Kasumi-1 (cell line): ENCODE measurements at places on chromosomes 12 and 14.

- DNase-seq, result no peak
Measured at GRCh38 chr14:68622856-68623255, 170.0 kb downstream of the ZFP36L1 start.

GRCh38 chr12:88703790-88704189 lies 123.5 kb upstream of the KITLG start:
- DNase-seq, result no peak

DNA sequence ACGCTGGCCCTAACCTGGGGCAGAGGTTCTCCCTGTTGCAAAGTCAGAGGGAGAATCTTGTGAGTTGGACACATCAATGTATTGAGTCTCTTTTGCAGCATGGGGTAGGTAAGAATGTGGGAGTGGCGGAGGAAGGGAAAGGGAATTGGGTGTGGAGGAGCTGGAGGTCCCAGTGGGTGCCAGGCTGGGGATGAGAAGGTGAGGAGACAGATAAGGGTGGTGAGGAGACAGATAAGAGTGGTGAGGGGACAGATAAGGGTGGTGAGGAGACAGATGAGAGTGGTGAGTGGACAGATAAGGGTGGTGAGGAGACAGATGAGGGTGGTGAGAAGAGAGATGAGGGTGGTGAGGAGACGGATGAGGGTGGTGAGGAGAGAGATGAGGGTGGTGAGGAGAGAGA lies 72.9 kb upstream of the SFSWAP start:
- DNase-seq, result no peak

DNA sequence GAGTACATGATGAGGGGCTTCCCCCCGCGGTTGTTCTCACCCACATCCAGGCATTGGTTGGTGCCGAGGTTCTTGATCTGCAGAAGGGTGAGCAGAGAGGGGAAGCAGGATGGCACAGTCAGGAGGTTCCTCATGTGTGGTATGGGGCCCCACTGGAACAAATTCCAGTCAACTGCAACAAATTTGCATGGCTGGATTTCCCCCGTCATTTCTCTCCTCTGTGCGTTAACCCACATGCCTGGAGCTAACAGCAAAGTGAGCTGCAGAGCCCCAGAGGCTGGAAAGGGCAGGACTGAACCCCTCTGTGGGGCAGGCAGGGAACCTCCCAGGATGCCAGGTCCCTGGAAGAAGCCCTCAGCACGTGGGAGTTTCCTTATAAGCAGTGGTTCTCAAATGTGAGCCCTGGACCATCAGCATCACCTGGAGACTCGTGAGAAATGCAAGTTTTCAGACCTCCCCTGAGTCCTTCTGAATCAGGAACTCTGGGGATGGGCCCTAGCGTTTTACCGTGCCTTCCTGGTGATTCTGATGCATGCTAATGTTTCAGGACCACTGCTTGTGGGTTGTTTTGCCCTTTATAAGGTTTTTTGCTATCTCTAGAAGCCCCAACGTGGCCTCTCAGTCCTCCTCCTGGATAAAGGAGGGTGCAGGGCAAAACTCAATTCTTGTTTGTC lies 11.0 kb upstream of the CELA1 start:
- DNase-seq, result peak; percentile 16

DNA sequence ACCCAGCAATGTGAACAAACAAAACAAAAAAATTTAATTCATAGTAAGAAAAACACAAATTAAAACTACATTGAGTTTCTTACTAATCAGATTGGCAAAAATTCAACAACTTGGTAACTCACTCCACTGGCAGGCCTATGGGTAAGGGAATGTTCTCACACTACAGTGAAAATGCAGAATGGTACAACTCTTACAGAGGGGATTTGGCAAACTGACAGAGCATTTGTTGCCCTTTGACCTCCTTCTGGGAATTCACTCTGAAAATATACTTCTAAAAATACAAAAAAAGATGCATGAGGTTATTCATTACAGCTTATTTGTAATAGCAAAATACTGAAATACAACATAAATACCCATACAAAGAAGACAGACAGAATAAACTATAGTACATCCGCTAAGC lies 32.8 kb downstream of the ABCD2 start:
- no peak for DNase-seq

- DNase-seq, result no peak
Measured at GRCh38 chr14:20617138-20618003, 24.1 kb downstream of the OR6S1 start.

- no peak for DNase-seq
Measured at GRCh38 chr12:114841557-114842251, 157.7 kb upstream of the TBX3 start.

DNA sequence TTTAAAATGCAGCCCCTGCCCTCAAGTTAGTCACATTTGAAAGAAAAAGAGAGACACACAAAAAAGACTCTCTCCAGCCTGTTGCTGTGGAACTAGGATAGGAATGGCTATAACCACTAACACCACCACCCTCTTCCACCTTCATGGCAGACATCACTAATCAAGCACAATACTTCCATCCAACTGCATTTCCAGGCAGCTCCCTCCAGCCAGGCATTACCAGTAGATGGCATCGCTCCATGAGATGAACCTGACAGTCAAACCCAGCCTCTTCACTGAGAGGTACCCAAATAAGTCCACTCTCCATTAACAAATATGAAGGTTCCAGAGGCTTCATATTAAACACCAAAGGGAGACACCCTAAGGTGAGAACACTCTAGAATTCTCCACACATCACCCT lies 24.4 kb downstream of the SLC8B1 start:
- DNase-seq, result peak; percentile 24

DNA sequence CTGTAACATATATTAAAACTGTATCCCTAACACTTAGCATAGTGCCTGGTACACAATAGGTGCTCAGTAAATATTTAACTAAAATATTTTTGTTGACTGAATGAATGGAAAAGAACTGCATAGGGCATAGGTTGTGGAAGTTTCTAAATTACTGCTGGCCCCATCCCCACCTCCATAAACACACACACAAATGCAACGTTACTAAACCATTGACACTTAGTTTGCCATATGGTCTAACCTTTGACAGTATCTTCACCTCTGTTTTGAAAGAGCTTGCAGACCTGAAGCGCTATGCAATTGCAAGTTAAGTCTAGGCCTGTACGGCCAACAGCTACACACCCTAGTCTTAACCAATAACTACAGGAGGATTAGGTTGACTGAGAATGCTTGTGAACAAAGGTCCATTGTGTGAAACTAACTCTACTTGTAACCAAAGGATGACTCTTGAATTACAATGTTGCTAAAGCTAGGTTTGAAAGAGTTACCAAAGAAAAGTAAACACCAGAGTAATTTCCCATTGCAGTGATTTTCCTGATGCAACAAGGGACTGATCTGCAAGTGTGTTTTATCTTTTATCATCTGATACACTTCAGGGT lies 924 bp upstream of the MANSC1 start:
- no peak for DNase-seq

DNA sequence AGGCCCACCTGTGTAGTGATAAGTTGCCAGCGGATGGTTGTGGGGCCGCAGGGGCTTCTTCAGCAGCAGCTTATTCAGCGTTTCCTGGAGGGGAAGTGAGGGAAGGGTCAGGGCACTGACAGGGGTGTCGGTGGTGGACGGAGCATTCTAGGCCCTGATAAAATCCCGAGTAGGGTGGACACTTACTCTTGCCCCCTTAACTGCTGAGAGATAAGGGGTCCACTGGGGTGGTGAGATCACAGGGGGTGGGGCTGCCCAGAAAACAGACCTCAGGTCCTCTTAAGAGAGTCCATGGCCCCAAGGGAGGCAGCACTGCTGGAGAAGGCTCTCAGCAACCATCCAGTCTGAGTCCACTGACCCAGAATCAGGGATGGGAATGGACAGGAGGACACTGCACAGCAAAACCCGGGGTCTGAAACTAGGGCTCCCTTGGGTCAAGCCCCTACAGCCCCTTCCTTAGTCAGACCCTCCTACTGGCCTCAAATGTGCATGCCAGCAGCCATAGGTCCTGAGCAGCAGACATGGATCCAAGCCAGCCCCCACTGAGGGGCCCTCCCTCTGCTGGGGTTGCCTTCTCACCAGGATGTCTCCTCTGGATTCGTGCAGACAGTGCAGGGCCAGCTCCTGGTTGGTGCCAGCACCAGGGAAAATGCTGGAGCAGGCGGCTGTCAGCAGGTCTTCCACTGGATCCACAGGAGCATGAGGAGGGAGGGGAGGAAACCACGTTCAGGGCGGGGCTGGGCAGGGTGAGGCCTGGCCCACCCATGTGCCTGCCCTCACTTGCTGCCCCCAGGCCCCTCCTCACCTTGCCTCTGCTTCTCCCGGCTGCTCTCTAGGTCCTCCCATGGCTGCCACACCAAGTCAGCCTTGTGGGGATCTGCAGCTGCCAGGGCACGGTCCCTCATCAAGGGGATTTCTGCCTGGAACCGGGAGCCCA lies 12.1 kb upstream of the PNMA1 start:
- DNase-seq, result no peak

DNA sequence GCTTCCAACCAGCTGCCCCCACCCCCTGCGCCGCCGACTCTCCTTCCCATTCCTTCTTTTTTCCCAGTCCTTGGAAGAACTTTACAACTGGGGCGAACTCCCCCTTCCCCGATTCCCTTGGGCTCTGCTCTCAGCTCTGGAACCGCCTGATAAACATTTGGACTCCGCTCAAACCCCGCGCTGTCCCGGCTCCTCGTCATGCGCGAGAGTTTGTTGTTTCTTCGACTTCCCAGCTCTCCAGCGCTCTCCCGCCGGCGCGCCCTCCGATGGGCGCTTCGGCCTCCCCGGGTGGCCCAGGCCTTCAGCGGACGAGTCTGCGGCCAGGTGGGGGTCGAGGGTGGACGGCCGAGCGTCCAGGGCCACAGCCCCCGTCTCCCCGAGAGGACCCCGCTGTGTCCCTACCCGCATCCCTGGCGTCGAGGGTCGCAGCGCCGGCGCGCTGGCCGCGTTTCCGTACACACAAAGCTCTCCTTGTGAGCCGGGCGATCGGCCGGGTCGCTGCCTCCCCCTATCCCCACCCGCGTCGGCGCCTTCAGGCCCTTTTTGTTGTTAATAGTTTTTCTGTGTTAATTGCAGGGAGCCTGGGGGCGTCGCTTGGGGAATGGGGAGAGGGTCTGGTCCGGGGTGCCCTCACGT lies 847 bp downstream of the MMP14 start:
- DNase-seq, result peak; percentile 29

DNA sequence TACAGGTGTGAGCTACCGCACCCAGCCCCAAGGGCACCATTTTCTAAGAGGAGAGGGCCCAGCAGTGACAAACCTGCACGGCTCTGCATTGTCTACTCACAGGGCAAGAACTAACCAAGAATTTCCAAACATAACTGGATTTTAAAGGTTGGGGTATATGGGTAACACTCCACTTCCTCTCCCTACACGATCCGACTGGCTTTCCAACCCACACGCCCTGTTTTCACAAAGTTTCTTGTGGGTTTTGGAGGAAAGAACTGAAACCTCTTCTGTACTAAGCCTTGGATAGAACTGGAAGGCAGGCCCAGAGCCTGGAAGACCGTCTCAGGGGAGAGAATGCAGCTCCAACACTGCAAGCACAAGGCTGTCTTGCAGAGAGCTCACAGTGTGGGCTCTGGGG lies 24.9 kb downstream of the SNRNP35 start:
- no peak for DNase-seq
